ENCODE measurements at places on chromosomes 11 and 22.

GRCh38 chr11:42237701-42238235 is 778.3 kb upstream of the LRRC4C start:
- DNase-seq = no peak

DNA sequence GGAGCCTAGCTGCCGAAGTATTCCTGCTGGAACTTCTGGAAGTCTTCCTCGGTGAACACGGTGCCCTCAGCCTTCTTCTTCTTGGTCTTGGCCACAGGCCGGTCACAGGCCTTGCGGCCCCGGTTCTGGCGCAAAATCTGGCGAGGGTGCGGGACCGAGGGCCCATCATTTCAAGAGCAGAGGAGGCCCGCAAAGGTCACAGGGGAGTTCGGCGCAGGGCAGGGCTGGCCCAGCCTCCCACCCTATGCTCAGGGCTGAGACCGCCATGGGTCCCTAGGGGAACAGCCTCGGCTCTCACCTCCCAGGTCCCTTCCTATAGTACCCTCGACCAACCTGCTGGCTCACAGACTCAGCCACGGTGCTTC is 3.1 kb downstream of the RPS19BP1 start:
- DNase-seq = no peak

DNA sequence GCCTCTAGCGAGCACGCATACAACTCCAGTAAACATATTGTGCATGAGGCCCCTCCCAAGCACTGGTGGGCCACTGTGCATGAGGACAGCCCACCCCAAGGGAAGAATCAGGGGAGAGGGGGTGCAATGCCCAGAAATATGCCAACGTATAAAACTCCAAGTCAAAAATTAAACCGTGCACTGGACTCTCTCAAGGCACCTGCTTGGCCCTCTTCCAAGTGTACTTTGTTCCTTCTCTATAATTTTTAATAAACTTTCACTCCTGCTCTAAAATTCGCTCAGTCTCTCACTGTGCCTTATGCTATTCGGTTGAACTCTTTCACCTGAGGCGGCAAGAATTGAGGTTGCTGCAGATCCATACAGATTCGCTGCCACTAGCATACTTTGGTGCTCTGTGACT is 465.3 kb upstream of the TENM4 start:
- no peak for DNase-seq

GRCh38 chr11:62548545-62549335 is 2.1 kb upstream of the AHNAK start:
- DNase-seq = no peak

- DNase-seq = no peak
Observed at GRCh38 chr22:38067761-38068360, 10.7 kb downstream of the PICK1 start.

DNA sequence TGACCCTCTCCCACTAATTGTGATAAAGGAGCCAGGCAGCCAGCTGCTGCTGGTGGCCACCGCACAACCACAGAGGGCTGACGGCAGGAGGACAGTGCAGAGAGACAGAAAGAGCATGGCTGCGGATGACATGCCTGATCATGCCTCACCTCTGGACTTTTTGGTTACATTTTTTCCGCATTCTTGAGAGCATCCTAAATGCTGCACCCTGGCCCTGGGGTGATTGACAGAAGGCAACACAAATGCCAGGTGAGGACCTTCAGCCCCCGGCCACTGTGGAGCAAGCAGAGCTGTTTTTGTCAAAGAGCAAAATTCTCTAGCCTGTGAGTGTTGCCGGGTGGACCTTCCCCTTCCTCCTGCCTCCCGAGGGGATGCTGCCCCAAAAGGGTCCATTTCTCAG is 78.5 kb downstream of the RPS6KA4 start:
- no peak for DNase-seq

DNA sequence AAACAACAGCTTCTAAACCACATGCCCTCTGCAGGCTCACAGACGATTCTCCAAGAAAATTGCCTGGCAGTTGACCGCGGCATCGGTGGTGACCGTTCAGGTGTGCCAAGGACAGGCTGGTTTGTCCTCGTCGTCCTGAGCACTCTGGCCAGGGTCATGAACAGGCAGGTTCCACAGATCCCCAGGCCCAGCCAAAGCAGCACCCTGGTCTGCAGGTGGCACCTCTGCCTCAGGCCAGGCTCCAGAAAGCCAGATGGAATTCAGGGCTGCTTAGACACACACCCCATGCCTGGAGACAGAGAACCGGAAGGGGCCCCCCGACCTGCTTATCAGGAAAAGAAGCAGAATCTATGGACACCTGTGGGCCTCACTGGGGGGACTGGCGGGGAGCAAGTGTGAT is 338.7 kb downstream of the BRD1 start:
- DNase-seq = no peak

- no peak for DNase-seq
Observed at GRCh38 chr11:33405834-33406602, 148.8 kb downstream of the HIPK3 start.

- no peak for DNase-seq
Observed at GRCh38 chr11:99257131-99257530, 236.4 kb downstream of the CNTN5 start.

DNA sequence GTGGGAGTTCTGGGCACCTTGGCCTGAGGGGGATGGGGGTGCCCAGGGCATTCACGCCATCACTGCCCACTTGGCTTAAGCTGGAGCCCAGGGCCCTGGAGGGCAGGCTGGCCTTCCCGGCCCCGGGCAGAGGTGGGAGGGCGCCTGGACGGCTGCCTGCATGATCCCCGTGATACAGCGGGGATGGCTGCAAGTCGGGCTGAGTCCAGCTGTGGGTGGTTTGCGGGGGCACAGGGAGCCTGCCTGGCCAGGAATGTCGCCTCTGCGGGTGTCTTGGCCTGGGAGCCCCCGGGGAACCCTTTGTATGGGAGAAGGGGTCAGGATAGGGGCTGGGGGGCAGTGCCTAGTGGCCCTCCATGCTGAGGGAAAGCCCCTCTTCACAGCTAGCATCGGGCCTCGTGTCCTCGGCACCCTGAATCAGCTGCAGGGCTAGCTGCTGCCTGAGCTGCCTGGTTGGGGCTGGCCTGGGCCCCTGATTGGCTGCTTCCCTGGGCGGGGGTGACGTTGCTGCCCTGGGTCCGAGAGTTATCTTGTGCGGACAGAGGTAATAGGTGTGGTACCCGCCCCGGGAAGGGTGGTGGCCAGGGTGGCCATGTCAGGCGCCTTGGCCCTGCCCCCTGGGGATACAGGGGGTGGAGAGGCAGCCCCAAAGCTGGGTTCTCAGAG is 8.3 kb downstream of the BRSK2 start:
- no peak for DNase-seq

- DNase-seq = peak; percentile 21
Observed at GRCh38 chr22:38753948-38754750, 1.6 kb downstream of the SUN2 start.

DNA sequence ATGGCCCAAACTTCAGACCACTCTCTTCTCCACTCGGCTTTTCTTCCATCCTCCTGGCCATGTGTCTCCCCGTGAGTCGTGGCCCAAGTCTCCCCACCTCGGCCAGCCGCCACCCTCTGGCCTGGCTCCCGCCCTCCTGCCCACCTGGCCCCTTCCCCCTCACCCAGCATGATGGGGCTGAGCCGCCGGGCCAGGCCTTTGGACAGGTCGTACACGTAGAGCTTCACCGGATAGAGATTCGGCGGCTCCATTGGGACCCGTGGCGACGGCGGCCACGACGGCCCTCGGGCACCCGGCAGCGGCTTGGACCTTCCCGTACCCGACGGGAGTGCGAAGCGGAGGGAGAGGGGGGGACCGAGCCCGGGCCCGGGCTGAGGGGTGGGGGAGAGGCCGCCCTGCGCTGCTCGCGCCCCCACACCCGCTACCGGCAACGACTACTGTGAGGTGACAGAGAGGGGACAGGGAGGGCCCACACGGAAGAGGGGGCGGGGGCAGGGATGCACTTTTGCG is at the start of gene DESI1:
Gene DESI1, minus strand, starts transcription at position 455 of the 510 bp plus-strand sequence. Its CDS starts 204 bp downstream, at position 251.
- DNase-seq = no peak

- DNase-seq = no peak
Observed at GRCh38 chr11:78643676-78644056, 69.0 kb upstream of the NARS2 start.

- DNase-seq = no peak
Observed at GRCh38 chr11:87020764-87021365, 16.9 kb upstream of the TMEM135 start.

DNA sequence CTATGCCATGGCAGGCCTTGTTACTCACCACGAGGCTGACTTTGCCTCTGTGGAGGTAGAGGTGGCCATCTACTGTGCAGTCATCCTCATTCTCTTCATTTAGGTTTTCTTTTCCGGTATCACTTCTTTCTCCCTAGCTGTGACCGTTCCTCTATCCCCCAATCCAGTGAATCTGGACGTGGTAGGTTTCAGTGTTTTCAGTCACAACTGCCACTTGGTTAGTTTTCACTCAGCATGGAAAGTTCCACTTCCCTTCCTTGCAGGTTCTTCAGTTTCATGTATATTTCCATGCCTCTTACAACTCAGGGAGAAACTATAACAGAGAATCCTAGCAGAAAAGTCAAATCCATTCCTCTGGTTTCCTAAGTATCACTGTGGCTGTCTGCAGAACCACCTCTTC is 1.9 kb downstream of the HPS4 start:
- no peak for DNase-seq

- DNase-seq = no peak
Observed at GRCh38 chr22:31841078-31841827, 87.4 kb downstream of the DEPDC5 start.

DNA sequence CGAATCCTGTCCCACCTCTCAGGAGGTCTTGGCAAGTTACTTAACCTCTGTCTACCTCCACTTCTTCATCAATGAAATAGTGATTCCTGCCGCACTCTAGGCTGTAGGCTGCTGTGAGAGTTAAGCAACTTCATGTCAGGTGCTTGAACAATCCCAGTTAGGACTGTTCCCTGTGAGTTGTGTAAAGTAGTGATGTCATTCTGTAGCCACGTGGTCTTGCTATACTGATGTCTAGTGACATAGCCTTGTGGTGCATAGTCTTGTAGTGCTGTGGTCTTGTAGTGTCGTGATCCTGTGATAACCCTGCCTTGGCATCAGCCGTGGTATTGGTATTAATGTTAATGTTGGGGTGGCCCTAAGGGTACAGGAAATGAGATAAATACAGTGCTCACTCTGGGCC is 30.3 kb upstream of the PRR5 start:
- DNase-seq = no peak
